Occipital lobe (tissue), 3 donors: ENCODE measurements at places on chromosomes 7 and 10. TPM values are rescaled to one million over a fixed set of nuclear protein-coding genes. Genes with fewer than 3 reads are reported as not detected.

GRCh38 chr7:16934722-16935340, 53.0 kb upstream of the AGR3 start:
- DNase-seq = no peak

- DNase-seq = no peak
These were observed 27.6 kb upstream of the PIK3AP1 start for GRCh38 chr10:96747734-96748550.

GRCh38 chr10:105656856-105657255, 1015.8 kb downstream of the SORCS3 start:
- no peak for DNase-seq

DNA sequence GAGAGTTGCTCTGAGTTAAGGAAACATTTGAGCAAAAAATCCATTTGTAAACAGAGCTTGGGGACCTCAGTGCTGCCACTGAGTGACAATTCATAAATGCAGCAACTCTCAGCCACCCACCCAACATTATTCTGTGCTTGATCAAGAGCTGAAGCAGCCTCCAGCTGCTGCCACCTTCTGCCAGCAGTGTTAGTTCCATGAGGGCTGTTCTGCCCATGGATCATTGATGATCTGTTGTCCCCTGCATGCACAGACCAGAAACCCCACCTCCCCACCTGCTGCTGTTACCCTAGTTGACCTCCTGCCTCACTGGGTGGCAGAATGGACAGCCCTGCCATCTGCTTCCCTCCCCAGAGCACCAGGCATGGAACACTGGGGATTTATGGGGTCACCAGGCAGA, 305.4 kb downstream of the KCNMA1 start:
- no peak for DNase-seq

The BMS1 gene
- 11.7 TPM for total RNA-seq
